ENCODE measurements at places on chromosomes 2 and 18.

GRCh38 chr2:70961648-70961994 lies 16.8 kb upstream of the ANKRD53 start:
- no peak for DNase-seq

- no peak for DNase-seq
Observed at GRCh38 chr2:107543793-107544192, 282.9 kb upstream of the RGPD4 start.

DNA sequence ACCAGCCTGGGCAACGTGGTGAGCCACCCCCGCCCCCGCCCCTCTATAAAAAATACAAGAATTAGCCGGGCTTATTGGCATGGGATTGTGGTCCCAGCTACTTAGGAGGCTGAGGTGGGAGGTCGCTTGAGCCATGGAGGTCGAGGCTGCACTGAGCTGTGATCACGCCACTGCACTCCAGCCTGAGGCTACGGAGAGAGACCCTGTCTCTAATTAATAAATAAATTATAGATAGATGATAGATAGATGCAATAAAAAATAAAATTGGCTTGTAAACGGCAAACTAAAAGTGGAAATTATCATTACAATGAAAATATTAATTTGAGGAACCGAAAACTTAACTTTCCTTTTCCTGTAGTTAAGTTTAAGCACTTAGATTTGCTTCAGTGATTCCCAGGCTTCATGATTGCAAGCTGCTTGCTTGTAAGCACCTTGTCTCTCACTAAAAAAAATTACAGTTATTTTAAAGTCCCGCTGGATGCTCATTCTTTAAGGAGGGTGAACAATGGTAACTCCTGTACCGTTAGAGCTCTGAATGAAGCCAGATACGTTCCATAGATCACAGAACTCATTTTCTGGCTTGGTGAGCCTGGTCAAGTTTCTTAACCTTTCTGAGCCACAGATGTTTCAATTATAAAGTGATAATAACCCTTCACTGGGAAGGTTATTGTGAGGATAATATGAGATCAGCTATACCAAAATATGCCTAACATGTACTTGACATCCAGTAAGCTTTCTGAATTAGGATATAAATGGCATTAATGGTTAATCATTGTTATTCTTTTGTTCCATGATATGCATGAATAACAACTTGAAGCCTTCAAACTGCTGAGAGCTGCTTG lies 9.3 kb upstream of the NARS1 start:
- DNase-seq = no peak

DNA sequence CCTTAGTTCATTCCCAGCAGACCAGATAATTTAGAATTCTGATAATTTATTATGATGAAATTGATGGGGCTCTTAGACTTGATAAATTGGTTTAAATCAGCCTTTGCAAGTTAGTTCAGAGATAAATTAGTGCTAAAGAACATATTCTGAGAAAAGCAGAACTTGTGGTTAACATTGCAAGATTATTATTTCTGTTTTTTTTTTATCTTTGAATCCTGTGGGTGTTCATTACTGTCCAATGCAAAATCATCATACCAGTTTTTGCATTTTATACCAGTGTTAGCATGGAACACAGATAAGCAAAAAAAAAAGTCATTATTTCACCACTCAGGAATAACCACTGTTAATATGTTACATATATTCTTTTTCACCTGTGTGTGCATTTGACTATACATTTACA lies 9.1 kb downstream of the SEPTIN2 start:
- no peak for DNase-seq

DNA sequence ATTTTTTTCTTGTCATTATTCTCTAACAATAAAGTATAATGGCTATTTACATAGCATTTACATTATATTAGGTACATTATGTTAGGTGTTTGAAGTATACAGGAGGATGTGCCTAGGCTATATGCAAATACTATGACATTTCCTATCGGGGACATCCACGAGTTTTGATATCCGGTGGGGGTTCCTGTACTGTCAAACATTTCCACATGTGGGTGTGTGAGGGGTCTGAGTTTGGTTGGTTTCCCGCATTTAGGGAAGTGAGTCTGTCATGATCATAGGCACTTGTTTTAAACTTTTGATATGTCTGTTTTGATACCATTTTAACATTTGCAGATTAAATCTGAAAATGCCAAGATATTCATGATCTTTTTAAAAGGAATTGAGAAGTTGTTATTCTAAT lies 76.0 kb downstream of the CEP192 start:
- no peak for DNase-seq

DNA sequence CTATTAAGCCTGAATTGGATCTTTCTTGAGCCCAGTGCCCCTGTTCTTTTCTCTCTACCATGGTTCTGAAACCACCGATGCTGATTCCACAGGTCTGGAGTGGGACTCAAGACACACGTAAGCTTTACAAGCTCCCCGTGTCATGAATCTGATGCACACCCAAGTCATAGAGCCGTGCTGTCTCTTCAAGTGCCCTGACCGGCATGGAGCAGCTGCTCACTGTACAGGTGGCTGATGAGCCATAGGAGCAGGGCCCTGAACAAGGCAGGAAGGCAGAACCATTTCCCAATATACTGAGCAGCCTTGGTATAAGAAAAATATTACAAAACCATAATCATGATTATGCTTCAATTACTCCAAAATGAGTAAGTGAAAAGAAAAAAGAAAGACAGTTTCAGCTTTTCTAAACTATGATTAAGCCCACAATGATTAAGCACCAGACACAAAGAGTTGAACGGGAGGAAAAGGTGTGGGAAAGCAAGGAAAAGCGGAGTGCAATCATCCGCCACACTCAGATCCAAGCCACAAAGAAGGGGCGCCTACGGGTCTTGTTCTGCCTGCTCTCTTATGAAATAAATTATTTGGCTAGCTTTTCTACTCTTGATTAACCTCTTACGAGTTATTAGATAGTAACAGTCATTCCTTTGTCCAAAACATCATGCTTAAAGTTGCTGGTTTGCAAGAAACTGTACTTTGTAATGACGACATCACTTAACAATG lies 41.7 kb downstream of the NOL10 start:
- no peak for DNase-seq

- no peak for DNase-seq
Observed at GRCh38 chr18:48921305-48922225, 29.2 kb downstream of the SMAD7 start.

- no peak for DNase-seq
Observed at GRCh38 chr2:56713978-56714377, 530.2 kb downstream of the CCDC85A start.

GRCh38 chr2:26614216-26615138 lies 26.7 kb downstream of the CIB4 start:
- no peak for DNase-seq

GRCh38 chr2:55958756-55959155 lies 35.2 kb upstream of the EFEMP1 start:
- no peak for DNase-seq

GRCh38 chr2:201450954-201451291 lies 335 bp downstream of the TRAK2 start:
- peak; percentile 37 for DNase-seq

DNA sequence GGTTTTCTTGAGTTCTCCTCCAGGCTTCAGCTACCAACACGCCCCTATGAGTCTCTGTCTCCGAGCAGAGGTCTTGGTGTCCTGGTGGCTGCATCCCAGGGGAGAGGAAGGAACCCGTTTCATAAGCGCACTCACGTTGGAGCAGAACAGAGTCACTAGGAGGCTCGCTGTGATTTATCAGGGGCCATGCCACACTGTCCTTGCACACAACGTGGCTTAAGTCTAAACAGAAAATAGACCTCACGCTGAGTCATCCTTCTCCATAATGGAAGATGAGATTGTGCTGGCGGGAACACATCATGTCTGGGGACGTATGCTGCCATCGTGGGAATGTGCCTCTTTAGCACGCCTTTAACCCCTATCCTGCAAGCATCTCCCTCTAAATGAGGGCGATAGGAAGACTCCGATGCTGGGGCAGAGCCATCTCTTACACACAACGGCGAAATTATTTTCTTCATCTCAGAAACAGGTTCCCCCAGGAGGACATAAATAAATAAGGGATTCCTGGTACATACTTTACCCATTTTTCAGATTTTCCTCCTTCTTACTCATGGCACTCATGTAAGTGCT lies 211.4 kb downstream of the KLHL29 start:
- no peak for DNase-seq

DNA sequence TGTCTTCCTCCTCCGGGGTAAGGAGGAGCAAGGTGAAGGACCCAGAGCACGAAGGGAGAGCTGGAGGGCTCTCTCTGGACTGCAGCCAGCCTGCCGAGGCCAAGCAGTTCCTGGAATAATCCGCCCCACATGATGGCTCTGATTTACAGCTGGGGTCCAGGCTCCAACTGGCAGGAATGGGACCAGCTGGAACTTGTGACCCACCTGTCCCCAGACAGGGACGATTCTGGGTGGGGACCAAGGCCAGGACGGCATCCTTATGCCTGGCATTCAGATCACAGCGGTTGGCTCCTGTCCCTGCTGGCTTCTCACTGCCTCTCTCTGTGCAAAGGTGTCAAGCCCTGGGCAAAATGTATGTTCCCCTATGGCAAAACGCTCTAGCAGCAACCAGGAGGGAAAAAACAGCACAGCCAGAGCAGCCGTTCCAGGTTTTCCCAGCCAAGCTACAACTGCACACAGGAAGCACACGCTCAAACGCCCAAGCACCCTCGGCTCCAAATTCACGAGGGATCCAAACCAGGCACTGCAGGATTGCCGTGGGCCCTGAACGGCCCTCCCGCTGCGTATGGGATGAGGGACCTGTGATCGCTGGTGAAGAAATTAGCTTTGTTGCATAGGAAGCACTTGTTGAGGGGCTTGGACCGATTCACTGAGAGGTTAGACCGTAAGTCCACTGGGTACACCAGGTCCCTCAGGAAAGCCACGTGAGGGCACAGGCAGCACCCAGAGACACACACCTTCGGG lies 35.8 kb downstream of the FAM178B start:
- no peak for DNase-seq

DNA sequence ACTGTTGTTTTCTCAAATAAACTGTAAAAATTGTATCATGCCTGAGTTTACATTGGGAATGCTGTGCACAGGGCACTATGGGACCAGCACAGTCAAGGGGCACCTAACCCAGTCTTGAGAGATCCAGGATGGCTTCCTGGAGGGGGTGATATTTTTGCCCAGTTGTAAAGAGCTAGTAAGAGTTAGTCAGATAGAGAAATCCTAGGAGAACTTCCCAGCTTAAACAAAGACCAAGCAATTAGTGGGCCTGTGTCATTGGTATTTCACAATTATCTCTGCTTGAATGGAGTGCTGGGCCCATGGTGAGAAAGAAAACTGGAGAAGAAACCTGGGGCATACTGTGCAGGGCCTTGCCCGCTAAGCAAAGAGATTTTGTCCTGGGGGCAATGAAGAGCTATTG lies 12.2 kb downstream of the XDH start:
- DNase-seq = no peak

DNA sequence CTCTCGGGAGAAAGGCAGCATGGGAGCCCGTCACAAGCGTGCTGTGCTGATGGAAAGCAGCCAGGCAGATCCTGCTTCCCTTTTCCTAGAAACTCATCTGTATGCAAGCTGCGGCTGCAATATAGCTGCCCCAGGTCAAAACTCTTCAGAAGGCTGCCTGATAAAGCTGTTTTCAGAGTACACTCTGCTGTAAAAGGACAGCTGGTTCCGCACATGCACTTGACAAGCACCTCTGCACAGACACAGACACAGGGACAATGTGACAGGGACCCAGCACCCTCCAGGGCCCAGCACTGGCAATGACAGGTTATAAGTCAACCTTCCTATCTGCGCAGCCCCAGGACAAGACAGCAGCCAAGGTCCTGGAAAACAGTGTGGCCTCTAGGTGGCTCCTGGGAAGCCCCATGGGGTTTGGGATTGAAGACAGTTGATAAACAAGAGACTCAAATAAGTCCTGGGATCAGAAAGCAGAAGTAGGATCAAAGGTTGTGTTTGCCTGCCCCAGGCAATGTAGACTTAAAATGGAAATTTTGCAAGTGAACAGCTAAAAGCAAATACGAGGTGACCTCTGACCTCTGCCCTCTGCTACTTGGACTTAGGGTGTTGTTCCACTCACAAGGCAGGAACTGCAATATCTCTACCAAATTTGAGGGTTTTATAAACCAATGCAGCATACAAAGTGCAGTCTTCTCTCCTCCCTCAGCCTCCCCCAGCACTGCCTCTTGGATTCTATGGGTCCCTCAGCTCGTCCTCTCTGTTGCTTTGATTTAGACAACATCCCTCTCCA lies 16.9 kb downstream of the SLC66A2 start:
- DNase-seq = no peak

DNA sequence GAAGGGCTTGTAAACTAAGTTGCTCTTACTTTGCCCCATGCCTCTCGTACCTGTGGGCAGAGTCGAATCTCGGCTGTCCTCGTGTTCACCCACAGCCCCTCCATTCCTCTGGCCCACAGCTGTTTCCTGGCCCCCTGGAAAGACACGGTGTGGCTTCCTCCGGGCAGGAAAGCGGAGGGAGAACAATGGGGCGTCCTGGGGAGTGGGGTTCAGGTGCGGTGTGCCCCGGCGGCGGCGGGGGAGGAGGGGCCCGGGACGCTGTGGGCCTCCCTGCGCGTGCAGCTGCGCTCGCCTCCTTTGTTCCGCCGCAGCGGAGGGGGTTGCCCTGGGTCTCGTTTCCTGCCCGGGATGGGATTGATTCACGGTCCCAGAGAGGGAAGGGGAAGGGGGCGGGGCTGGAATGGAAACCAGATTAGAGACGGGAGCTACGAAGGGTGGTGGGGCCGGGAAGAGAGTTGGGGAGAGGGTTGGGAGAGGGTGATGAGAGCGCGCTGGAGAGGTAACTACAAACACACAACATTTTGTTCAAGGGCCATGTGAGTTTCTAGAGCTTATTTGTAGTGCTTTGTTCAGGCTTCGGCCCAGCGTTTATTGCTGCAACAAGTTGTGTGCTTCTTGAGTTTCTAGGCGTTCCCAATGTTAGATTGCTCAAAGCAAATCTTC lies 796 bp downstream of the MYO1B start:
- DNase-seq = peak; percentile 54

DNA sequence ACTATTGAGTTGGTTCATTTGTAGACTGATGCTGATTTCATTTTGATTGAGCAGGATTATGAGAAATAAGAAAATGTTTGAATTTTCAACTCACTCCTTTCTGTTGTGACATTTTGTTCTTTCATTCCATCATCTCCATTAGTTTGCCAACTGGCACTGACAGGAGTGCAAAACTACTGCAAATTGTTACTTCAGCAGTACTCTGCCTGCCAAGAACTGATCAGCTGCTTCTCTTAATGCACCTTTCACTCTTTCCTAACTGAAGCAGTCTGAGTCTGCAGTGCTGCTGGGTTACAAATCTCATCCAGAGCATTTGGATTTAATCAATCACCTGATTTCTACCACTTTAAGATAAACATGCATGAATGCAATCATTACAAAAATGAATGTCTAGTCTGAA lies 70.9 kb downstream of the TMEFF2 start:
- no peak for DNase-seq

GRCh38 chr18:44817831-44818473 lies 137.3 kb downstream of the SETBP1 start:
- no peak for DNase-seq

- peak; percentile 11 for DNase-seq
Observed at GRCh38 chr2:2291500-2292260, 39.4 kb downstream of the MYT1L start.
